Hematopoietic multipotent progenitor cell treated with erythropoietin and hydrocortisone succinate and interleukin-3 and kit ligand, for 6 days (in vitro differentiated cells): ENCODE measurements at places on chromosomes 4 and X.

DNA sequence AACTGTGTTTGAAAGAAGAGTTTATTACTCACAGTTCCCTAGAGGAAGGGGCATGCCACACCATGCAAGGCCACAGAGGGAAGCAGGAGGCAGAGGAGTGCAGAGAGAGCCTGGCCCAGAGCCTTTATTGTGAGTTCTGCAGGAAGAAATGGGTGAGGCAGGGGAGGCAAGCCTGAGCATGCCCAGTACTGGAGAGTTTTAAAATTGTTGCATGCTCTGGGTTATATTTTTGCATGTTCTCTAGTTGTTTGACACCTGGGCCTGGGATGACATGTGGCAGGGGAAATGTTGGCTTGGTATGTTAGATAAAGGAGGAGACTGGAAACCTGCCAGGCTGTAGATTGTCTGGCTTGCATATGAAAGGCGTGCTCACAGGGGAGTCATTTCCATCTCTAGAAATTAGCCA, 19.7 kb upstream of the CRMP1 start:
- DNase-seq, result peak; percentile 59

- no peak for DNase-seq
Observed at GRCh38 chr4:11904846-11905739, 476.4 kb upstream of the HS3ST1 start.

- DNase-seq, result peak; percentile 21
Observed at GRCh38 chrX:149937871-149938426, 342 bp downstream of the EOLA2 start.

DNA sequence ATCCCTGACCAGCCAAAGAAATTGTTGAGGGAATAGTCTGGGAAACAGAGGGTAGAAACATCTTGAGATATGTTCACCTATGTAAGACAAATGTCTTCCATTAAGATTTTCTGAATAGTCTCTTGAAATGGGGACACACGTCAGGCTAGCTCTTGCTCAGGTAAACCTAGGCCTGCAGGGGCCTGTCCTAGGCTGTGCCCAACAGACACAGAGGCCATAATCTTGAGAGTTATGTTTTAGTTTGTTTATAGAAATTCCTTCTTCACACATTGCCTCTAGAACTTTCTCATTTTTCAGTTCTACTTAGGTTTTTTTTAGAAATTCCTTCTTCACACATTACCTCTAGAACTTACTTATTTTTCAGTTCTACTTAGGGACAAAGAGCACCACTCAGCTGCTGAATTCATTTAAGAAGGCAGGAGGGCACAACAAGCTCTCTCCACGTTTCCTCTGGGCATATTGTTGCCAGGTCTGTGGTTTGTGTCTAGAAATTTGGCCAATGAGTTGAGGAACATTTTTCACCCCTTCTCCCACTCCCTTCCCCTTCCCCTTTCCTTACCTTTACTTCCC, 94.9 kb downstream of the ARHGAP24 start:
- DNase-seq, result no peak

GRCh38 chr4:64095398-64095797, 313.9 kb downstream of the TECRL start:
- no peak for DNase-seq

GRCh38 chrX:111917591-111917990, 41.6 kb downstream of the TRPC5OS start:
- DNase-seq, result no peak

- DNase-seq, result no peak
Observed at GRCh38 chrX:21944136-21944615, 3.7 kb downstream of the SMS start.

DNA sequence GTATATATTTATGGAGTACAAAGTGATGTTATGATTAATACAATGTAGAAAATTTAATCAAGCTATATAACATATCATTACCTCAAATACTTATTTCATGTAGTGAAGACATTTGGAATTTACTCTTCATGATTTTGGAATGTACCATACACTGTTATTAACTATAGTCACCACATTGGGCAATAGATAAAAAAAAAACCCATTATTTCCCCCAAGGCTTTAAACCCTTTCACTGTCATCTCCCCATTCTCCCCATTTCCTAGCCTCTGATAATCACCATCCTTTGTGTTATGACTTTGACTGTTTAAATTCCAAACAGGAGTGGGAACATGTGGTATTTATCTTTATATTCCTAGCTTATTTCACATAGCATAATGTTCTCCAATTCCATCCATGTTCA, 2189.1 kb upstream of the AGA start:
- no peak for DNase-seq

DNA sequence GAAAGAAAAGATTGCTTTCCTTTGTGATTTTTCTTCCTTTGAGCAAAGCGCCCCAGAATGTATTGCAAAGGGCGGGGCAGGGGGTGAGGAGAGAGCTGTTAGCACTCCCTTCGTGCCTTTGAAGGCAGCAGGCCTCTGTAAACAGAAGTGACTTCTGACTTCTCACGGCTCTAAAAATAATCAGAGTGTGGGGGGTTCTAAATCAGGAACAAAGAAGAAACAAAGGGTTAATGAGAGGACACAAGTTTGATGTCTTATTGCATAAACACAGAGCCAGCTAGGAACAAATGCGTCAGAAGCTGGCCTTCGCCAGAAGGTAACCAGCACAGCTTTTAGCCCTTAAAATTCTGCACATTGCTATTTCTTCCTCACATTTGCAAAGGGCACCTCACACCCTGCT, 626.2 kb downstream of the MID1IP1 start:
- DNase-seq, result no peak

DNA sequence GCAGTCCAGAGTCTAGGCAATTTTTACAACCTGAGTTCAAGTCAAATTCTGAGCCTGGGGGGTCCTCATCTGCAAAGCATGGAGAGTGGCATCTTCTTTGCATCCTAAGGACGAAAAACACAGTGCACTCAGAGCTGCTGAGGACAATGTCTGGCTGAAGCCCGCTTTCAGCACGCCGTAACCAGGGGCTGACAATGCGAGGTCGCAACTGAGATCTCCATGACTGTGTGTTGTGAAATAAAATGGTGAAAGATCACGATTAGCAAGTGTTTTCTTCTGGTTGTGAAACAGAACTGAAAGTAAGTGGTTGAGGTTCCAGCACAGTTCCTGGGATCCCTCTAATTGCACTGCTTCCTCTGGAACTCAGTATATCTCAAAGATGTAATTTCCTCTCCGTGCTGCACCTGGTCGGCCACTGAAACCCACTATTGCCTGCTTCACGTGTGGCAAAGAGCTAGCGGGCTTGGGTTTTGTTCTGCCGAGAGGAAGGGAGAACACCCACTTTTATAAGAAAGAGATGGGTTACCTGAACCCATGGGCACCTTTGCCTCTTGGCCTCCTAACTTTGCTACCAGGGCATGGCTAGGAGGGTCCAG, 7.7 kb upstream of the F11 start:
- DNase-seq, result no peak

DNA sequence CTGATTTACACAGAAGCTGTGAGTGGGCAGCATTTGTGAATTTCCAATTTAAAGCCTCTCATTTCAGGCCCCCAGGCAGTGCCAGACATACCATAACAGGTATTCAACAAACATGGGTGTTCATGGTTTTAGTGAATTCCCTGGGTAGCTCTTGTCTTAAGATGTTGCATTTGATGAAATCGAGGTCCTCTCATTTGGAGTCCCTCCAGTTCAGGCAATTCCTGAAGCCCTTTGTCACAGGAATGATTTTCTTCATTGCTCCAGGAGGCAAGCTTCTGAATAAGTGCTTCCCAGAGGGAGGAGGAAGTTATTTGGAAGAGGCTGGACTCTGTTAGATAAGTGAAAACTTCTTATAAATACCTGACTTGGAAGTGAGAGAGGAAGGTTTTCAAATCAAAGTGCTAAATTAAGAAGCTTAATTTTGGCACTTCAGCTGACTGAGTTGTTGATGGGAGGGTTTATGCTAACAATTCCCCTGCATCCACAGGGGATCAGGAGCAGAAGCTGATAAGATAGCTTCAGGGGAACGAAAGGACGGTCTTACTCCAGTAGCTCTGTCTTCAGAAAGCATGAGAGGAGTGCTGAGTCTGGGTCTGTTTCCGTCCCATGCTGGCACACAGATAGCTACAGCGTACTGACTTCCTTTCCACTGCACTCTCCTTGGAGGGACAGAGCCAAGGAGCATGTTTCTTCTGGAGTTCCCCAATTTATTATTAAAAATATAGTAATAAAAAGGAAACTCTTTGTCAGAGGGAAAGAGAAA, 543.1 kb downstream of the GBA3 start:
- DNase-seq, result no peak

GRCh38 chr4:38717604-38718003, 53.6 kb downstream of the KLF3 start:
- peak; percentile 33 for DNase-seq
